ENCODE measurements at places on chromosomes 2 and 18. TPM values are rescaled to one million over a fixed set of nuclear protein-coding genes. Genes with fewer than 3 reads are reported as not detected.
A peak's percentile ranks its signal among the peaks of the same experiment; 100 is the strongest.

- peak; percentile 80 for DNase-seq
Observed at GRCh38 chr2:11343650-11344341, 640 bp downstream of the ROCK2 start.

DNA sequence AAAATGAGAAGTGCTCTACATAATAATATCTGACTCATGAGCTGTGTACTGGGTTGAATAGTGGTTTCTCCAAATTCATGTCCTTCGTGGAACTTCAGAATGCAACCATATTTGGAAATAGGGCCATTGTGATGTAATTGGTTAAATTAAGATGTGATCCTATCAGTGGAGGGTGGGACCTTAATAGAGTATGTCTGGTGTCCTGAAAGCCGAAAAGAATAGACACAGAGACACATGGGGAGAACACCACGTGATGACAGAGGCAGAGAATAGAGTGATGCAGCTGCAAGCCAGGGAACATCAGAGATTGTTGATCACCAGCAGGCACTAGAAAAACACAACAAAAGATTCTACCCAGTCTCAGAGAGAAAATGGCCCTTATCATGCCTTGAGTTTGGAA is 310.1 kb downstream of the EXOC6B start:
- no peak for DNase-seq

GRCh38 chr18:22974707-22975106 is 41.6 kb downstream of the RBBP8 start:
- DNase-seq = no peak

DNA sequence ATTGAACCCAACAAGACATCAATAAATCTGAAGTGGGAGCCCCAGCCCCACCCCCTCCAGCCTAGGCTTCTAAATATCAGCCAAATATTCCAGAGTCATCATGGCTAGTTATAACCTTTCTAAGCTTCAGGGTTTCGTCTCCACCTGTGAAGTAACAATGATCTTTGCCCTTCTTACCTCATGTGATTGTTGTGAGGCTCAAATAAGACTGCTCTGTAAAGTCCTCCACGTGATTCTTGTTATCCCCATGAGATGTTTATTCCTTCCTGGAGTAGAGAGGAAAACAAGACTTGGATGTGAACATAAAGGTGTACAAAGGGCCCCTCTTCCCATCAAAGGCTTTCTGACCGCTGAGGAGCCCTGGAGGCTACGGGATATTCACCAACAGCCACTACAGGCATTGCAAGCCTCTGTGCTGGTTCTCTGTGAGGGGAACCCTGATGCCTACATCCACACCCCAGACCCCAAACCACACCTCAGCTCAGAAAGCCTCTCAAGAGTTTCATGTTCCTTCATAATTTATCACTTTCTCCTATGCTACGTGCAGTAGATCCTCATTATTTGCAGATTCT is 20.1 kb upstream of the REEP1 start:
- no peak for DNase-seq

DNA sequence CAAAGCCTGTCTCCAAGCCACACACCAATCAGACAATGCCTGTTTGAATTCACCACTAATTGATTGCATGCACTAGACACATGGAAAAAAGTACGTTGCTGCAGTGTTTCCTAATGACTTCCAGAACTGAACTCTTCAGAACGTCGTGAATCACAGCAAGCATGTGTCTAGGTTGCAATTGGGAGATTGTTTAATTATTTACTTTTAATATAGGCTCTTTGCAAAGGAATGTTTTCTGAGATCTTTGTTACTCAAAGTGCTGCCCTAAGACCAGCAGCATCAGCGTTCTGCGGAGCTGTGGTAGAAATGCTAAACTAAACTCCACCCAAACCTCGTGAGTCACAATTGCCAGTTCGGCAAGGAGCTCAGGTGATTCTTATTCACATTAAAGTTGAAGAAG is 52.7 kb upstream of the CCDC68 start:
- DNase-seq = no peak

DNA sequence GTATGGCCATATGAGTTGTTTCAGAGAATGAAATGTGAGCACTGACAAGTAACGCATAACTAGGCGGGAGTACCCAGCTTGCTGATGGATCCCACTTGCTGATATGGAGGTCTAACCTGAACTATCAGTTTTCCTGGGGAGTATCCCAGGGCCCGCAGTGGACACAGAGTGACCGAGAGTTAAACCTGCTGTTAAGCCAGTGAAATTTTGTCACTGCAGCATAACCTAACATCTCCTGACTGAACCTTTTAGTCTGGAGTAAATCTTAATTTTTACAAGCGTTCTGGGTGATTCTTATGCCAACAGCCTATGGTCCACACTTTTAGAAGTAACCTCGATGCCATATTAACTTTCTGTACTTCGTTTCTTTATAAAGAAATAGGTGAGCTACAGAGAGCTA is 54.4 kb downstream of the TGFA start:
- no peak for DNase-seq

DNA sequence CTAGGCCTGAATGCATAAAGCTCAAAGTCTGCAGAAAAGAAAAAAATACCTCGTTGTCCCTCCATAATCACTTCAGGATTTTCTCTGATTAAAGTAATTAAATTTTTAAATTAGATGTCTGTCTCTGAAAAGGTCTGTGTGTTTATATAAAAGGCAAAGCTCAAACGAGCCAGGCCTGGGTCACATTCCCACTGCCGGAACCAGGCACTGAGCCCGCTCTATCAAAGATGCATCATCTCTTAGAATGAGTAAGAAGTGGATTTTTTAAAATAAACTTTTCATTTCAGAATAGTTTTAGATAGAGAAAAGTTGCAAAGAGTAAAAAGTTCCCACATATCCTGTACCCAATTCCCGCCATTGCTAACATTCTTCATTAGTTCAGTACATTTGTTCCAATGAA is 202.1 kb upstream of the KYNU start:
- no peak for DNase-seq

- no peak for DNase-seq
Observed at GRCh38 chr2:181847702-181848101, 43.8 kb upstream of the ITPRID2 start.

DNA sequence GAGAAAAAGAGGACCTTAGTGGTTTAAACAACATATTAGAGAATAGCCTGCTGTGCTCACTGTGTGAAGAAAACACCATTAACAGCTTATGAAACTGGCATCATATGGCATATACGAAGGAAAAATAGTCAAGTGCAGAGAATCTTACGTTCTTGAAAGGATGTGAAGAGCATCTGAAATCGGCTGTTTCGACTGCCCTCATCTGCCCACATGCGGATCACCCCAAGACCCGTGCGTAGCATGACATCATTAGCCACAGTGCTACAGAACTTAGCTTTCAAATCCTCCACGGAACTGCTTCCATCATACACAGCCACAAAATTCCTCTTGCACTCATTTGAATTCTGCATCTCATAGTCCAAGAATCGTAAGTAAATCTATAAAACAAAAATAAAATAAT is 84.3 kb downstream of the NETO1 start:
- DNase-seq = no peak

GRCh38 chr2:230913406-230914143 is 11.5 kb downstream of the GPR55 start:
- DNase-seq = peak; percentile 59

GRCh38 chr2:191421950-191422349 is 176.7 kb downstream of the MYO1B start:
- DNase-seq = no peak

DNA sequence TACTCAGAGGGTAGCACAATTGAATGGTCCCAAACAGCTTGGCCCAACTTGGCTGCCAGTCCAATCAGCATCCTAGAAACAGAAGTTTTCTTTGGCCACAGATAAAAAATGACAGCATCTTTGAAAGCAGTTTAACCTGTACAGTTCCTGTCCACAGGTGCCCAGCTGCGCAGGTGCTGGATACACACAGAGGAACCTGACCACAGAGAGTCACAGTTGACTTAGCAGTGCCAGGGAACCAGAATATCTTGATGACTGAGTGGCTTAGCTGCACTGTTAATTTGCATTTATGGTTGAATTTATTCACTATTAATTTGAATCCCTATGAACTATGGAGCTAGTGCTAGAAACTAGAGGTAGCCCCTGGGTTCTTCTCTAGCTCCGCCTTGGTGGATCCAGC is 93.7 kb downstream of the TPGS2 start:
- DNase-seq = no peak

DNA sequence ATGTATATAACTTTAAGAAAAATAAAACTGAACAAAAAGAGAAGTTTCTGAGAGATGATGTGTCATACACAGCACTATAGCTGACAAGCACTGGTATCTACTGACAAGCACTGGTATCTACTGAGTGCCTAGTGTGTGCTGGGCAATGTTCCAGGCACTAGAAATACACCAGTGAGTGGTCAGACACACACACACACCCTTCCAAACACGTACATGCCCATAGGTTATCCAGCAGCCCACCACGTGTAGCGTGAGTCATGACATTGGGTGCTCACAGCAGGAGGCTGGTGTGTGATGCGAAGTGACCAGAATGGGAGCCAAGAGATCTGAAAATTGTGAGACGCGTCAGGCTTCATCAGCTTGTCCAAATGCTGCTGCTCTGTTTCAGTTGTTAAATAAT is 12.2 kb upstream of the GNAL start:
- no peak for DNase-seq

GRCh38 chr2:37394796-37395555 is 50.5 kb downstream of the QPCT start:
- no peak for DNase-seq

DNA sequence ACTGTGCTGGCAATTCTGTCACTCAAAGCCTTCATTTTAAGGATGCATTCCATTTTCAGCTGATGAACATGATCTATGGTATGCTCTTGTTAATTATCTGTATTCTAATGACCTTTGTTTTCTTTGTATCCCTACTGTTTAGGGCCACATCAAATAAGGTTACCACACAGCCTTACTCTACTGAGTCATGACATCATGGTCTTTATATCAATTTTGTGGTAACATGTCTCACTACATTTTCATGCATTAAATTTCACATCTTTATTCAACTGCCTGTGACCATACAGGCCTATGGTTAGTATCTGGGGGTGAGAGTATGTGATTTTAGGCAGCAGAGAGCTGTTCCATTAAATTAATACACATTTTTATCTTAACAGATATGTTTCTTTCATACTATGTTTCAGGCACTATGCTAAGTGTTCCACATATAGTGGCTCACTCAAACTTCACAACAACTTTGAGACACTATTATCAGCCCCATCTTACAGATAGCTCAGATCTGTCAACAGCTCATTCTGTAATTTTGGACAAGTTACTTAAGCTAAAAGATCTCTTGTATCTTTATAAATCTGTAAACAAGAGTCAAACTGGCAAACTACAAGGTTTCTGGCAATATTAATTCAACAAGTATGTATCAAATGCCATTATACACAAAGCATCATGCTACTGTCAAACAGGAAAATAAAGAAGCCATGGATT is 18.0 kb downstream of the LRPPRC start:
- DNase-seq = no peak

DNA sequence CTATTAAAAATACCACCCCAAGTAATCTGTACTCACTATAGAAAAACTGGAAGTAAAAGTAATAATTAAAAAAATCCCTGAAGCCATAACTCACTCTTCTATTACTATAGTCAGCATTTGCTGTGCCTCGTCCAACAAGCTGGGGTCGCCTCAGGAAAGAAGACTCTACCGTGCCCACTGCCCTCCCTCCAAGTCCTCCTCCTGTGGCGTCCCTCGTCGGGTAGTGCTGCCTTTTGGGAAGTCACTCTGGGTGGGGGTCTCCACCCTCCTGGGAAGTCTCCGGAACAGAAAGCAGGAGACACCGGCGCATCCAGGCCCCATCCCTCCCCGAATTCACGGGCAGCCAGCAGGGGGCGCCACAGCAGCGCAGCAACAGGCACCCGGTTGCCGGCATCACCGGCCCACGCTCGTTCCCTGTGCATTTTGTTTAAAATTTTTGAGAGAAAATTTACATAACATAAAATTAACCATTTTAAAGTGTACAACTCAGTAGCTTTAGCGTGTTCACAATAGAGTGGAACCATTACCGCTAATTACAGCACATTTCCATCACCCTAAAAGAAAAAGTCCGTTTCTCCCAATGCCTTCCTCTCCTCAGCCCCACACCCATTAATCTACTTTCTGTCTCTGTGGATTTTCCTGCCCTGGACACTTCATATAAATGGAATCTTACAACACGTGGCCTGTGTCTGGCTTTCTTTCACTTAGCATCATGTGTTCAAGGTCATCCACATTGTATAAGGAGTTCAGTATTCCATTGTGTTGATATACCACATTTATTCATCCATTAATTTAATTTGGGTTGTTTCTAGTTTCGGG is 62.2 kb downstream of the ADNP2 start:
- peak; percentile 65 for DNase-seq

- no peak for DNase-seq
Observed at GRCh38 chr18:3984163-3984757, 470.8 kb downstream of the DLGAP1 start.

- DNase-seq = no peak
Observed at GRCh38 chr18:59515147-59515546, 156.1 kb upstream of the LMAN1 start.

- DNase-seq = no peak
Observed at GRCh38 chr2:152710713-152711112, 6.5 kb downstream of the PRPF40A start.

DNA sequence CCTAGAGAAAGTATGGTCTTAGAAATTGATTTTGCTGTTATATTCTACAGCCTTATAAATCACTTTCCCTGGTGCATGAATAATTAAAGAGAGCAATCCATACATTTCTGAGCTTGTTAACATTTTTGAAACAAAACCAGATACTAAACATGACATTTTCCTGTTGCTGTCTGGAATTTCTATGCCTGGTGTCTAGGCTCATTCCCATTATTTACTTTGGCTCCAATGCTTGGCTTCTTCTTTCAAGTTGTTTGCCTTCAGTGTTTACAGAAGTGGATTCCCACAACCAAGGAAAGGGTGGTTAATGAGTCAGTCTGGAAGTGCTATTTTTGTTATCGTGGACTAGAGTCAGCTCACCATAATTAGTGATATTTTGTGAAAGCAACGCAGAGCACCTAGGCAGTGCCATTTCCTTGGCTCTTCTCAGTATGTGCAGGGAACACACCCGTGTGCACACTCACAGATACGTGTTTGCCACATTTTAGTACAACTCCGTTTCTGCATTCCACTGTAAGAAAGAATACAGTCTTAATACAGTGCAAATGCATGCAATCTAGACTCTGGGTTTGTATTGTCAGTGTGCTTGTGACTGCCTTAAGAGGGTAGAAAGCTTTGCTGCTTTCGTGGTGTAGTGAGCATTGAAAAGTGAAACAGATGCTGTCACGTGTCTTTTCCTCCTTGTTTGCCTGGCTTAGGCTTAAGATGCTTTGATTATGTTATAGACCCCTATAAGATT is 185.0 kb upstream of the RASGRP3 start:
- peak; percentile 21 for DNase-seq

- DNase-seq = peak; percentile 18
Observed at GRCh38 chr2:239309398-239310245, 91.2 kb downstream of the HDAC4 start.

GCG gene
- 4.1 TPM for total RNA-seq

CPO gene
- 0.32 TPM for total RNA-seq

GRHL1 gene
- total RNA-seq = 0.41 TPM

MTCL1 gene
- 15.4 TPM for total RNA-seq

C2orf78 gene
- total RNA-seq = not detected

PLEKHH2 gene
- total RNA-seq = 4.1 TPM

UGT1A10 gene
- total RNA-seq = 42.0 TPM

CAPN13 gene
- 88.6 TPM for total RNA-seq
